ENCODE measurements at places on chromosomes 6 and 20. TPM values are rescaled to one million over a fixed set of nuclear protein-coding genes. Genes with fewer than 3 reads are reported as not detected.
A peak's percentile ranks its signal among the peaks of the same experiment; 100 is the strongest.

GRCh38 chr6:71619836-71620235, 266.5 kb upstream of the RIMS1 start:
- no peak for DNase-seq

CBFA2T2 gene
- 10.2 TPM for total RNA-seq

GRCh38 chr6:3870528-3870925, 21.4 kb downstream of the FAM50B start:
- no peak for DNase-seq

DNA sequence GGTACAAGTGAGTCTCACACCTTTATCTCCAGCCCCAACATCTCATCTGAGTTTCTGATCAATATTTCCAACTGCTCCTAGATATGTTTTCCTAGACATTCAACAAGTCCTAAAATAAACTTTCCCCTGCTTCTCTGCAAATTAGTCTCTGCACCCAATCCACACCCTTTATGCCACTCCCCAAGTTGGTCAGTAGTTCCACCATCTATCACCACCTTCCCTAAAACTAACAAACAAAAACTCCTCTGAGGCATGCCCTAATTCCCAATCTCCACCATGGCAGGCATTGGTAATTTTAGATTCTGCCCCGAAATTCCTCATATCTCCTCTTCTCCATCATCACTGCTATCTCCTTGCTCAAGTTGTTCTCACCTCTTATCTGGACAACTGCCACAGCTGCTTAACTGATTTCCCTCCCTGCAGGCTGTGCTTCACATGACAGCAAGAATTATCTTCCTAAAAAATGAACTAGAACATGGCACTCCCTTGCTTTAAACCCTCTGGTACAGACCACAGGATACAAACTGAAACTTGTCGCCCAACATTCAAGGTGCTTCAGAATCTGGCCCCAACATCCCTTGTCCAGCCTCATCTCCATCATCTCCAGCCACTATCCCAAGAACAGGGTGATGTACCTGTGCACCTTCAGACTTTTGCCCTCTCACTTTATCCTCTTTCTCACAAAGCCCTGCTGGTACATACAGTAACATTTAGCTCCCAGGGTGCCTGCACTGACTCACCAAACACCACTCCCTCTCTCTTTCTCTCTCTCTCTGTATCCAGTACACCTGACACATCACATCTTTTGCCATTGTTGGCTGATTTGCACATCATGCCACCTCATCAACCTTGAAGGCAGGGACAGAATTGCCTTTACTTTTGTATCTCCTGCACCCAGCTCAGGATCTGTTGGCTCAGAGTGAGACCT, 55.5 kb downstream of the ZHX3 start:
- DNase-seq, result no peak

NRN1 gene
- total RNA-seq, result 13.7 TPM

- no peak for DNase-seq
Measured at GRCh38 chr6:116536216-116536621, 9.3 kb downstream of the TRAPPC3L start.

DNA sequence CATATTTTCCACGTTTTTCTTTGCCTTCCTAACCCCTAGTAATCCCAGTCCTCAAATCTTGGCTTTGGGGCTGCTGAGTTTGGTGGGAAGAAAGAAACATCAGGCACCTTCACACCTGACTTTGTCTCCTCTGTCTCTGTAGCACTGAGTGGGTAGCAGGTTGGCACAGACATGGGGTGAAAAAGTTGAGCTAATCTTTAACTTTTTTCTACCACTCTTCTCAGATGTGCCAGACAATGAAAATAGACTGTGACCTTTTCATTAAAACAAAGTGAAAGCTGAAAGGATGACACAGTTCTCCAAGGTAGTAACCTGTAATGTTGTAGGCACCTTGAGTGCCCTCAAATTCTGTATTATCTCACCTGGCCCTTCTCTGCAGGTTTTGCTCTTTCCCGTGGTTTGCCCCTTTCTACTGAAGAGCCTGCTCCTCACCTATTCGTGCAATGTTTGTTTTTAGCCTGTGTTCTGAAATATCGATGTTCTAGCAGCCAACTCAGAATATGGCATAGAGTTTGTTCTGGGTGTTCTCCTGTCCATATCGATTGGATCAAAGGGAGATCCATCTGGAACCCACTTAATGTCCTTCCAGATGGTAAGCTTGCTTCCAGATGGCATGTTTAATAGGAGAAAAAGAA, 57.8 kb upstream of the ATXN1 start:
- no peak for DNase-seq

DNA sequence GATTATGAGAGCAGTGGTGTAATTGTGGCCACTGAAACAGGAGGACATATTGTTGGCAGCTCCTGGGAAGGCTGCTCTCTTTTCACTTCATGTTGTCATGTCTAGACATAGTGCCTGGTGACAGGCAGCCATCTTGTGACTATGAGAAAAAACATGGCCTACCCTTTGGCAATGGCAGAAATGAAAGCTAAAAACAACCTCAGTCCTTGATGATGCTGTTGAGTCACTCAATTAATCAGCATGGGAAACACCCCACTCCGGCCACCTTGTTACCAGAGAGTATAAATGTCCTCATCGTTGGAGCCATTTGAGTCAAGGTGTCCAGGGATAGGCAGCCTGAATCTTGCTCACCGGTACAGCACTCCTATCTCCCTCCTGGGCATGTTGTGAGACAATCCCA, 31.2 kb upstream of the HMGA1 start:
- DNase-seq, result no peak

- no peak for DNase-seq
Measured at GRCh38 chr6:23989885-23990533, 136.0 kb upstream of the NRSN1 start.

- no peak for DNase-seq
Measured at GRCh38 chr6:93433592-93433991, 14.2 kb upstream of the EPHA7 start.

DNA sequence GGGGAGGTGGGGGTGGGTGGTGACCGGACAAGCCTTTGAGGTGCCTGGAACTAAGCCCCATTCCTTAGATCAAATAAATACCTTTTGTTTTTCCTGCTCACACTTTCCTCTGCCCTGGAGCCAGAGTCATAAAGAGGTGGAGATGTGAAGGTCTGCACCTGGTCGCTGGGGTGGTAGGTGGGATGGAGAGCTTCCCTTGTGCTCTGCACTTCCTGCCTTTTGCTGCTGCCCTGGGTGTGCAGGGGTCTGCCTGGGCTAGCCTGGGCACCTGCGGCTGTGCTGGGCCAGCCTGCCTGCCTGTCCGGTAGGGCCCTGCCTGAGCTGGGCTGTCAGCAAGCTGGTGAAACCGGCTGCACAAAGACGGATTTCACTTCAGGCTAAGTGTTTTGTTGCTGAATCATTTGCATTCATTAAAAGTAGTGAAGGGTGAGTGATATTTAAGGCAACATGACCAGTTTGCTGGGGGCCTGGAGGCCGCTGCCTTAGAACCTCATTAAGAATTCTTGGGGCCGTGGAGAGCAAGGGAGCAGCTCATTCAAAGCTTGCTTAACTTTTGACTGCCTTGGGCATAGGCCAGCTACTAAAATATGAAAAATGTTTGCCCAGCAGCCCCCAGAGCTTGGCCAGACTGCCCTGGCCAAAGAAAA, 20.5 kb downstream of the PTK7 start:
- no peak for DNase-seq

DNA sequence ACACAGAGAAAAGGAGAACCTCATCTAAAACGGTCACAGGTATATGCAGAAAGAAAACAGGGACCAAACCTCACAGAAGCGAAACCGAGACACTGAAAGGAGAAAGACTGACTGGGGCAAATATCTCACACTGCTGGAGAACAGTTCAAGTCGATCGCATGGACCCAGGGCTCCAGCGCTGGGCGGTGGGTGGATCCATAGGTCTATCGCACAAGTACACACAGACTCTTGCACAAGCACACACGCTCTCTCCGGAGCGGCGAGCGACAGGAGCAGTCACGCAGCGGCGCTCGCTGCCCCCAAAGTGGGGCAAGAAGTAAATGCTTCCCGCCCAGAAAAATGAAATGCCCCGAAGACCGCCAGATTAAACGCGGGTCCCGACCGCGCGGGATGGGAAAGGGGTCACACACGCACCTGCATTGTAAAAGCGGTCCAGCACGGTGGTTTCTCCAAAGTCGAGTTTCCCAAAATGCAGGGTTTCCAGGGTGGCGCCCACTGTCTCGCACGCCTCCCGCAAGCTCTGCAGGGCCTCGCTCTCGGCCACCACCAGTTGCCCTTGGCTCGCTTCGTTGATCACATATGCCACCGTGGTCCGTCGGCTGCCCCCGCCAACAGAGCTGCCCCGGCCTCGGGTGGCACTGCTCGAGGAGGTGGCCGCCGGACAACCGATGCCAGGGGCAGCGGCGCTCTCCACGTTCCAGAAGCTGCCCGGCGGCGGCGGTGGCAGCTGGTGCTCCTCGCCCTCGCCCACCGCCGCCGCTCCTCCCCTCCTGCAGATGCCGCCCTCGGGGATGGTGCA, 782 bp downstream of the MAP3K5 start:
- DNase-seq, result peak; percentile 81

GRCh38 chr20:14672066-14672465, 334.7 kb upstream of the FLRT3 start:
- DNase-seq, result no peak

DNA sequence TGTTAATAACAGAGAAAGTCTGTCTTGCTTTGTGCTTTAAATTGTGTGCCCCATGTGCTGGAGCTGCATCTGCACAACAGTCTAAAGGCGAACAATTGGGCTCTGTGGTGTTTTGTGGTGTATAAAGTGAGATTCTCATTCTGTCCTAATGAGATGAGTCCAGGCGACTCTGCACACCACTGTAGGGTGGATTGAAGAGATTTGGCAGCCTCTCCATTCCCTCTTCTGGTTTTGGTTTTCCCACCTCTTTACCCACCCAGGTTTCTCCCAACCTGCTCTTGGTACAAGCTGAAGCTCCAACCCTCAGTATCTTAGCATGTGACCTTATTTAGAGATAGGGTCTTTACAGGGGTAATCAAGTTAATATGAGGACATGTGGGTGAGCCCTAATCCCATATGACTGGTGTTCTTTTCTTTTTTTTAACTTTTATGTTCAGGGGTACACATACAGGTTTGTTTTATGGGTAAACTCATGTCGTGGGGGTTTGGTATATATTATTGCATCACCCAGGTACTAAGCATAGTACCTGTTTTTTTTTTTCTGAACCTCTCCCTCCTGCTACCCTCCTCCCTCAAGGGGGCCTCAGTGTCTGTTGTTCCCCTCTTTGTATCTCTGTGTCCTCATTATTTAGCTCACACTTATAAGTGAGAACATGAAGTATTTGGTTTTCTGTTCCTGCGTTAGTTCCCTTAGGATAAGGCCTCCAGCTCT, 217.6 kb upstream of the DTNBP1 start:
- no peak for DNase-seq

- no peak for DNase-seq
Measured at GRCh38 chr20:46205349-46205748, 87.2 kb downstream of the CD40 start.

DNA sequence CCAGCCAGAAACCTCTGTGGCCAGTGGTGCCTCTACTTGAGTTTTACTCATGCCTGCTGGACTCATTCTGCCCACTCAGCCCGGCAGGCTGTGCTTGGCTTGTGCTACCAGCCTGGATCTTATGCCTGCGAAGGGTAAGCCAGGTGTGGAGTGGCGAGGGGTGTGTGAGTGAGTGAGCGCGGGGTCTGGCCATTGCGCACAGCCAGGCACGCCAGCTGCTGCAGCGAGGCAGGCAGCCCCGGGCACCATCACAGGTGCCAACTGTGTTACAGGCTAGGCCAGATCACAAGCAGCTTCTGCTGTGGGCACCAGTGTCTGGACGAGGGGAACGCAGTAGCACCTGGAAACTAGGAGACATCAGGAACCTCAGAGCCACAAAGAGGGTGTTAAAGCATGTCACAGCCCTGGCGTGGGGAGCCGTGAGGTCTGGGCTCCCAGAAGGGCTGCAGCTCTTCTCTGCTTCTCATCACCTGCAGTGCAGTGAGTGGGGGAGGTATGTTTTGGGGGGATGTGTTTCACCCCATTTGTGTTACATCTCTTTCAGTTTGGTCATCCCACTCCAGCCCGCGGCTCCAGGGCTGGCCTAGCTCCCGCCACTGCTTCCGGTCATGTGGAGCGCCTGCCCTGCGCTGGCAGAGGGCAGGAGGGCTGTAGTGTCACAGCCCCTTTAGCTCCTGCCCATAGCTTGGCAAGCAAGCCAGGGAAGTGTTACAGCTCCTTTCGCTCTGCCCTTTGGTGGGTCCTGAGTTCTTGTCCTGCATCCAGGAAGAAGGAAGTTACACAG, 379.7 kb upstream of the IMPG1 start:
- DNase-seq, result no peak

RIN2 gene
- total RNA-seq, result 64.0 TPM

GRCh38 chr20:53279735-53280134, 307.6 kb downstream of the TSHZ2 start:
- DNase-seq, result no peak

DNA sequence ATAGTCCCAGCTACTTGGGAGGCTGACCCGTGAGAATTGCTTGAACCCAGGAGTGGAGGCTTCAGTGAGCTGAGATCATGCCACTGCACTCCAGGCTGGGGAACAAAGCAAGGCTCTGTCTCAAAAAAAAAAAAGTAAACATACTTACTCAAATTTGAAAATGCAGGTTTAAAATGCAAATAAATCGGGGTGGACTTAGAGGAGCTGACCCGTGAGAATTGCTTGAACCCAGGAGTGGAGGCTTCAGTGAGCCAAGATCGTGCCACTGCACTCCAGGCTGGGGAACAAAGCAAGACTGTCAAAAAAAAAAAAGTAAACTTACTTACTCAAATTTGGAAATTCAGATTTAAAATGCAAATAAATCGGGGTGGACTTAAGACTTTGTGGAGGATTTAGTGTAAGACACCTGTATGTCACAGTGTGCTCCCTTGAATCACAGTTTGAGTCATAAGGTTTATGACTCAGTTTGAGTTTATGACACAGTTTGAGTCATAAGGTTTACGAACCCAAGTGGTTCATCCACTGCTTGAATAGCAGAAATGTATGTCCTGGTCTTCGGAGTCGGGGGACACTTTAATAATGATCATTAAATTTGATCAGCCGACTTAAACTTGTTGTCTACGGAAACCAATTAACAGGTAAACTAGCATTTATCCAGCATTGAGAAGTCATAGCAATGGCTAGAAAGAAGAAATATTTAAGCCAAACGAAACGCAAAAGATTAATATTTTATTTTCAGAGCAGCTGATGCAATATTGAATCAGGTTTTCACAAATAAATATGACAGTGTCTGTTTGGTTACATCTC, 6.8 kb upstream of the MRPS10 start:
- DNase-seq, result no peak

BPIFB1 gene
- total RNA-seq, result not detected

All from left ventricle myocardium superior (tissue), 1 donor.